ENCODE measurements at places on chromosomes 4 and X. TPM values are rescaled to one million over a fixed set of nuclear protein-coding genes. Genes with fewer than 3 reads are reported as not detected.

NFKB1 gene
- 26.0 TPM for polyA plus RNA-seq

DNA sequence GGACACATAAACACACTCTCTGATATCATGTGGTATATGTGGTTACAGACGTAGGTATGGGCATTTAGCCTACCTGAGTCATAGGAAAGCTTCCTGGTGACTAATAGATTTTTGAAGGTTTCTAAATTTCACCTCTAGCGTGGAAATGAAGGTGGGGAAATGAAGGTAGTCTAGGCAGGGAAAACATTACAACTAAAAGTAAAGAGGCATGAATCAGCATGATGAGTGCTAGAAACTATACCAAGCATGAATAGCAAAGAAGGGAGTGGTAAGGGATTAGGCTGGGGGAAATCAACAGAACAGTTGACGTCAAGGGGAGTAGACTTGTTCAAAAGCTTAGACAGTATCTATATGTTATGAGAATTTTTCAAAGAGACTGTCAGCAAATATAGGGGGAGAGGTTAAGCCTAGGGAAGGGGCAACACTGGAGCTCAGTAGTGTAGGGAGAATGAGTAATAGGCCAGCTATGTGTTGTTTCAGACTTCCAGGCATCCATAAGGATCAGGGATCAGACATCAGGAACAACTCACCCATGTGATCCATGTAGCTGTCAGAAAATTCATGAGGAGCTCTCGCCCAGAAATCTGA is 279.3 kb upstream of the DIPK2B start:
- no peak for DNase-seq

LPAR4 gene
- 14.8 TPM for polyA plus RNA-seq

- DNase-seq: no peak
Observed at GRCh38 chr4:110865611-110866259, 242.9 kb upstream of the PITX2 start.

GRCh38 chrX:138008281-138008680 is 442.4 kb downstream of the ZIC3 start:
- DNase-seq: no peak

DNA sequence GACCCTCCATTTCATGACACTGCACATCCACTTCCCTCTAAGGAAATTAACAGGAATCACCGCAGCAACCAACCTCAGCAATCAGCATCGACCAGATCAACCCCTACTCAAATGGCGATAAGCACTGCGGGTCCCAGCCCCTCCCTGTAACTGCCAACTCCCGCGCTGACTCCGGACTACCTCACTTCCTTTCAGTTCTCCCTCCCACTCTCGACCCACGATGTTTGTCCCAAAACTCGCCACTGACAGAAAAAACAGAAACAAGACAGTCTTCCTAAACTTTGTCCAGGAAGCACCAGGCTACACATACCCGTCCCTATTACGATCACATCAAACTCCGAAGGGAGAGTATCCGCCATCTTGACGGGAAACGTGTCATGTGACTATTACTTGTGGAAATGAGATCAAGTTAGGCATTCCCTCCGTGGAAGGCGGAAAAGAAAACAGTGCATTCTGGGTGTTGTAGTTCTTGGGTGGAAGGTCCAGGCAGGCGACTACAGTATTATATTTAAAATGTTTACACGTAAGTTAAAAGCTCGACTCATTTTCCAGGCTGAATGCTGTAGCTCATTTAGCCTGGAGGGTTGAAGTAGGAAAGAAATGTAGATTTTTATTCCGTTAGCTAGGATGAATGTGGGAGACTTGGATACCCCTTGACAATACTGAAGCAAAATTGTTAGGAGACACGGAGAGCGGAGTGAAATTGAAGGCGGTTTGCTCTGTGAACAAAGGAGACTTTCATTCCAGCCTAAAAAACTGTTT is at the start of gene CHM:
Gene CHM, minus strand, starts transcription at position 385 of the 762 bp plus-strand sequence. Its CDS starts 26 bp downstream, at position 359.
- peak; percentile 80 for DNase-seq

GRCh38 chr4:102578270-102578669 is 77.1 kb downstream of the NFKB1 start:
- no peak for DNase-seq

PROM1 gene
- polyA plus RNA-seq: 31.2 TPM

DNA sequence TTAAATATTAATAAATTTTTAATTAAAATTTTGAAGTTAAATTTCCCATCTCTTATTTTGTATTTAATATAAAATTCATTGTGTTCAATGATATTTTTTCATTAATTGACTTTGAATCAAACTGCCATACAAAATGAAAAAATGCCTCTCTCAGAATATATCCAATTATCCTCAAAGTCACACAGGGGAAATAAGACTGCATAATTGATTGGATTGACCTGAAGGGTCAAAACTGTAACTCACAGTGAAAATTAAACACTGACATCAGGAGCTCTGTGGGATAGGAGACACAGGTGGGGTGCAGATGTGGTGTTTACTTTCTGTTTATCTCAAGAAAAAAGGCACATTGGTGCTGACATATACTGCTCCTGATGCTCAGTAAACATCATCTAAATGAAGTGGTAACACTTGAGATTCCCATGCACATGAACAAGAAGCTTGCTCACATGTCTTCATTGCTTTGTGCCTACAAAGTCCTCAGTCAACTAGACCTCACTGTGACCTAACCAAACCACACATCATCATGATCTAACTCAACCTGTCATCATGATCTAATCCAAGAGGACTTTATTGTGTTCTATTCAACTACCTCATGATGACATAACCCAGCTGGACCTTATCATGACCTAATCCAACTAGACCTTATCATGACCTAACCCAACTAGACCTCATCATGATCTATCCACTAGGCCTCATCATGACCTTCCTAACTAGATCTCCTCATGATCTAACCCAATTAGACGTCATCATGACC is 83.7 kb downstream of the DHRSX start:
- DNase-seq: no peak

DNA sequence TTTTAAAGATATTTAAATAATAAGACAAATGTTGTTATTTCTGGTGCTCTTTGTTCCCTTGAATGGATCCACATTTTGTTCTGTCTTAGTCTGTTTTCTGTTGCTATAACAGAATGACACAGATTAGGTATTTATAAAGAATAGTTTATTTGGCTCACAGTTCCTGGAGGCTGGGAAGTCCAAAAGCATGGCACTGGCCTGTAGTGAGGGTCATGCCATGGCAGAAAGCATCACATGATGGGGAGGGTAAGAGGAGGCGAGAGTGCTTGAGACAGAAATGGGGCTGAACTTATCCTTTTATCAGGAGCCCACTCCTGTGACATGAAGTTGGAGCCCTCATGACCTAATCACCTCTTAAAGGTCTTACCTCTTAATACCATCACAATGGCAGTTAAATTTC is 38.2 kb downstream of the KIAA0232 start:
- DNase-seq: no peak

DNA sequence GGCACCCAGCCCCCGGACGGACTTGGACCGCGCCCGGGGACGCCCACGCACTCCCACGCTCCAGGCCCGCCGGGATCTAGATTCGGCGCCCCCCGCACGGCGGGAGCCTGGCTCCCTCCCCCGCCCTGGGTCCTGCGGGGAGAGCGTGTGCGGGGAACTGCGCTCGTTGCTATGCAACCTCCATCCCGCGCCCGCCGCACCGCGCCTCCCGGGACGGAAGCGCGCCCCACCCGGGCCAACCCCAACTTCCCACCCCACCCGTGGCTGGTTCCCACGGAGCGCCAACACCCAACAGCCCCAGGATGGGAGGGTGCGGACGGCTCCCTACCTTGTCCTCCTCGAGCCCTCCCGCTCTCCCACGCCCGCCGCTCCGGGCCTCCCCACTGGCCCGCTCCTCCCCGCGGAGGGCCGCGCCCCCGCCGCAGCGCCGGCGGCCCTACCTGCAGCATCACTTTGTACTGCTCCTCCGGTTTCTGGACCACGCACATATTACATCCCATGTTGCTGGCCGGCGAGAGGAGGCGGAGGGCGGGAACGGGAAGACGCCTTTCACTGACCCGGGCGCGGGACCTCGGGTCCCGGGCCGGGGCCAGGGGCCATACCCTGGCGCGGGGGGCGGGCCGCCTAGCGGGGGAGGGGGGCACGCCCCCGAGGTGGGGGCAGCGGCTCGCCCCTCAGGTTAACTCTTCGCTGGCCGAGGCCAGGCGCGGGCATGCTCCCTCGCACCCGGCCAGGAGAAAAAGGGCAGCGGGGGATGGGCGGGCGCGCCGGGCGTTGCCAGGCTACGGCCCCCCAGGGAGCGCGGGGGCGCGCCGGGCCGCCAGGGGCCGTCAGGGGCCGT is at the start of gene PDZD4:
Gene PDZD4, minus strand, starts transcription at position 746 of the 841 bp plus-strand sequence. Its CDS starts 246 bp downstream, at position 500.
- DNase-seq: no peak

DNA sequence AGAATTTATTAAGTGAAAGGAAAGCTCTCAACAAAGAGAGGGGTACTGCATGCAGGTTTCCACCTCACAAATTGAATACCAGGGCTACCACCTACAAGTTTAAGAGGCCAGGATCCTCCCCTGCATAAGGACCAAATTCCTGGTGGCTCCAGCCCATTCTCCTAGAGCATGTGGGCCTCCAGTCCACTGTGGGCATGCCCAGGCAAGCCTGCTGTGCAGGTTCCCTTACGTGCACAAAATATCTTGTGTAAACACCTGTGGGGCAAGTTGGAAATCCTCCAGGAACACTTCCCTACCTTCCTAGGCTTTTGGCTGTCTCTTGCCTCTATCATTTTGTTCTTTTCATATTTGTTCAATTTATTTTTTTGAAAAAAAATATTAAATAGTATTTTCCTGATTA is 724.3 kb downstream of the ARAP2 start:
- DNase-seq: no peak

DNA sequence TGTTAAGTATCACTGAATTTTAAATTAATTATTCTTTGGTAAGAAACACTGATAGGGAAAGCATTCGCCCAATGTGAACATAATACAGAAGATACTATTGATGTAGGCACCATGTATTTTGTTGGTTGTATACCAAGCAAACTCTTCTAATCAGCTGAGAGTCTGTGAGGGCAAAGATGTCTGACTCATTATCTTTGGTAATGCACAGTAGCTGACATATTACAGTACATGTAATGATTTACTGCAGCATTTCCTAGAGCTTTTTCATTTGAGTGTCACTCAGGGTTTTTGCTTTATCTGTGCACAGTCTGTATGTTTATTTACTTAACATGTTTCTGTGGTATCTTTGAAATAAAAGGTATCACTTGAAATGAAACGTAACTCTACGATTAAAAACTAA is 49.2 kb downstream of the CENPVL3 start:
- DNase-seq: no peak

CTSO gene
- 40.8 TPM for polyA plus RNA-seq

TEX13D gene
- not detected for polyA plus RNA-seq

- DNase-seq: no peak
Observed at GRCh38 chr4:1969928-1970723, 38.6 kb downstream of the NELFA start.

Measured in renal cortex interstitium (tissue), 15 donors.